ENCODE measurements at places on chromosomes 16 and 17.

DNA sequence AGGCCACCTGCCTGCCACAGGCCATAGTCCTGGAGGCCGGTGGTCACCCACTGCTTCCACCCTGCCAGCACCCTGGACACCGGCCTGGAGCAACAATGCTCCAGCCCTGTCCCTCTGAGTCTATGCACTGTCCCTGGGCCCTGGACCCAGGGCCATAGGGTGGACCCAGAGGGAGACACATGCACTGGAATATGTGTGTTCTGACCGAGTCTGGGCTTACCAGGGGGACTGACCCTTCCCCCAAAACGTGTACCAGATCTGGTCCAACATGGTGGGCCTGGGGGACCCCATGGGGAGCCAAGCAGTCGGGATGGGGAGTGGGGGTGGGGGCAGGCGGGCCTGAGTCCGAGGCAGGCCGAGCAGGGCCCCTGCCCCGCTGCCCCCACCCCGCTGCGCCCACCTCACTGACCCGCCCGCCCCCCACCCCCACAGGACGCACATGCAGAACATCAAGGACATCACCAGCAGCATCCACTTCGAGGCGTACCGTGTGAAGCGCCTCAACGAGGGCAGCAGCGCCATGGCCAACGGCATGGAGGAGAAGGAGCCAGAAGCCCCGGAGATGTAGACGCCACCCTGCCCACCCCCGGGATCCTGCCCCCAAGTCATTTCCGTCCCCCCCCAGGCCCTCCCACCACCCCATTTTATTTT lies 357.4 kb downstream of the SEC14L1 start:
- no peak for DNase-seq

DNA sequence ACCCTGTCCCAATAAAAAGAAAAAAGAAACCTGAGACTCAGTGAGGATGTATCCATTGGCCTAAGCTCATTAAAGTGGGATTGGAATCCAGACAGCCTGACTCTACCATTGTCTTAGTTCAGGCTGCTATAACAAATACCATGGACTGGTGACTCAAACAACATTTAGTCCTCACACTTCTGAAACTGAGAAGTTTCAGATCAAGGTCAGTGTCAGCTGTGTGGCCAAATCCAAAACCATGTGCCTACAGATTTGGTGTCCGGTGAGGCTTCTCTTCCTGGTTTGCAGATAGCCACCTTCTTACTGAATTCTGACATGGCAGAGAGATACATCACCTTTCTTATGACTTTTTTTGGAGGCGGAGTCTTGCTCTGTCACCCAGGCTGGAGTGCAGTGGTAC lies 53.3 kb upstream of the KDM8 start:
- no peak for DNase-seq

GRCh38 chr17:20612635-20613034 lies 33.1 kb downstream of the CDRT15L2 start:
- no peak for DNase-seq

DNA sequence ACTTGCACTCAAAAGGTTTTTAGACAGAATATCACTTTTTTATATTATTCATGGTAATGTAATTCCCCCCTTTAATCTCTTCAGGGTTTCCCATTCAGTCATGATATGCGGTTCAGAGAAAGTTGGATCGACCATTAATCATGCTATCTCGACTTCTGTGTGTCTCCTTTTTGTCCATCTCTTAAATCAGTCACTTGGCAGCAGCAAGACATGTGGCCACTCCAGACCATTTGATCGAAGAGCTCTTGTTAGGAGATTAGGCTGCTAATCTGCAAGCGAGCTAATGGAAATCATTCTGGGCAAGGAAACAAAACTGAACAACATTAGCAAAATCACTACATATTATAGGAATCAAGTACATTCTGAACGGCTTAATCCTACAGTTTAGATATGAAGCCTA lies 449.9 kb downstream of the WWOX start:
- DNase-seq, result no peak

GRCh38 chr16:84137287-84137686 lies 7.7 kb downstream of the HSDL1 start:
- no peak for DNase-seq

GRCh38 chr16:46853713-46854443 lies 22.9 kb upstream of the C16orf87 start:
- no peak for DNase-seq

- DNase-seq, result no peak
Measured at GRCh38 chr17:12099412-12099811, 78.7 kb downstream of the MAP2K4 start.

DNA sequence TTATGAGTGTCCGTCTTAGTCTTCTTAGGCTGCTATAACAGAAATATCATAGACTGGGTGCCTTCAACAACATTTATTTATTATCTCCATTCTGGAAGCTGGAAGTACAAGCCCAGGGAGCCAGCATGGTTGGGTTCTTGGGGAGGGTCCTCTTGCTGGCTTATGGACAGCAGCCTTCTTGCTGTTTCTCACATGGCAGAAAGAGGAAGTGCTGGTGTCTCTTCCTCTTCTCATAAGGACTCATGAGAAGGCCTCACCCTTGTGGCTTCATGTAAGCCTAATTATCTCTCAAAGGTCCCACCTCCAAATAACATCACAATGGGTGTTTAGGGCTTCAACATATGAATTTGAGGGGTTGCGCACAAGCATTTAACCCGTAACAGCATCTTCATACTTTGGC lies 207.0 kb upstream of the COX10 start:
- no peak for DNase-seq

DNA sequence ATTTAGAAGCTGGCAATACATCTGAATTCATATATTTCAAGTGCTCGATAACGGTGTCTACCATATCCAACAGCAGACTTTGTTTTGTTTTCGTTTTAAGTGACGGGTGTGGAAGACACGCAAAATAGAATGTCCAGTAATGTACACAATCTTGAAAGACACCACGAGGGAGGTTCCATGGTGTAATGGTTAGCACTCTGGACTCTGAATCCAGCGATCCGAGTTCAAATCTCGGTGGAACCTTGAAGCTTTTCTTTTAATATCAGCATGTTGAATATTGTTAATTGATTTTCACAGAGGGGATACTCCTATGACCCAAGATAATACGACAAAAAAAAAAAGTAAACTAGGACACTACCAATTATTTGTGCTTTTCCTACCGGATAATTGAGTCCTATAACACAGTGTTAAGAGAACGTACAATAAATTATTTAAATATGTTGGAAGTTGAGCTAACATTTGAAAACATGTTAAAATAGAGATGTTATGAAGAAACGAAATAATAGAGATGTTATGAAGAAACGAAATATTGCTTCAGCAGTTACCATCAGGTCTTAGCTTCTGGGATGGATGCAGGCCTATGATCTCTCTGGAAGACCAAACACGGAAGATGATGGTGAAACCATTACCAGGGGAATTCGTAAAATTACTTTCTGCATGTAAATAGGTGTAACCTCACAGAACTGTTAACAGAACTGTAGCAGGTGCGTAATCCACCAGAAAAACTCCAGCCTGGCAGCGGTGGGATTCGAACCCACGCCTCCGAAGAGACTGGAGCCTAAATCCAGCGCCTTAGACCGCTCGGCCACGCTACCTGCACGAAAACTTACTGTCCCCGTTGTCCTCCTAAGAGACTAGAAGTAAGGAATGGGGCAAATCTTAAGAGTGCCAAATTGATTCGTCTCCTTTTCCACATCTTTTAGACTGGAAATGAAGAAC lies 1.5 kb upstream of the ALOXE3 start:
- DNase-seq, result no peak

- DNase-seq, result no peak
Measured at GRCh38 chr17:39365872-39366271, 35.6 kb downstream of the FBXL20 start.

- no peak for DNase-seq
Measured at GRCh38 chr17:79168486-79169055, 93.9 kb downstream of the ENGASE start.

- DNase-seq, result no peak
Measured at GRCh38 chr17:915538-916201, 63.9 kb downstream of the NXN start.

- DNase-seq, result no peak
Measured at GRCh38 chr16:3836641-3837040, 43.9 kb downstream of the CREBBP start.

DNA sequence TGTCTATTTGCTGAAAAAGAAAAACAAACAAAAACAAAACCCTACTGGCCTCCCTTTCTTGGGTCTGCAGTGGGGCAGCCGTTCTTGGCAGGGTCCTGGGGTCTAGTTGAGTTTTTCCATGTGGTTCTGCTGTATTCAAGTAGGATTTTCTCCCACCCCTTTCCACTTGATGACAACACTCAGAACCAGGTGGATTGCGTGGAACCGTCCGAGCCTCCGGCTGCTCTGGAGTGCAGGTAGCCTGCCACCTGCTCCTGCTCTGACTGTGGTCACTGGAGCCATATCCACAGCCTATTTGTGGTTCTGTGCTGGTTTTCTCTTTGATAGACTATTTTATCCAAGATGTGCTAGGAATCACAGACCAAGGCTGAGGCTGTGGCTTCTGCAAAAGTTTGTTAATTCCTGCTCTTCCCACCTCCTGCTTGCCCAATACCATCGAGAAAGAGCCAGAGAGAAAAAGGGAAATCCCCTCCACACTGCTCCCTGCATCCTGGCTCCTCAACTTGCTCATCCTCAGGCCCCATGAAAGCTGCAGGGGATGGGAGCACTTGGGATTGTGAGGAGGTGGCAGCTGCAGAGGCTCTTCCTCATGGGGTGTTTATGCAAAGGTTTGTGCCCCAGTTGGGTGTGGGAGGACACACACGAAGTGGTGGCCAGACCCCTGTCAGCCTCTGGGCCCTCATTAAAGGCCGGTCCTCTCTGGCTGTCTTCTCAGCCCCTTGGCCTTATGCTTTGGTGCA lies 377.8 kb upstream of the TNRC6C start:
- DNase-seq, result no peak

DNA sequence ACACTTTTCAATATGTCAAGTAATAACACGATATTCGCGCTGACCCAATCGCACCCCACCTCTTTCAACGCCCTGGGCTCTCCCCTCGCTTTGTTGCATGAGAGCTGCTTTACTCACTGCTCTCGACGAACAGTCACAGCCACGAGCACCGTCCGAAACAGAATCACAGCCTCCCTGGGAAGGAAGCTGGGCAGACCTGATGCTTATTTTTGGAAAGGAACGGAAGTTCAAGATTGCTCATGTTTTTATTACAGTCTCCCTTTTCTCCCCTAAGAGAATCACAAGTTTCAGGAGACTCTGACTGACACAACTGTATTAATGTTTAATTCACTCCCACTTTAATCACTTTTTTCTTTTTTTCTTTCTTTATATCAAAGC lies 67.8 kb downstream of the ANKRD11 start:
- DNase-seq, result no peak

GRCh38 chr17:67509390-67510287 lies 132.6 kb downstream of the PITPNC1 start:
- no peak for DNase-seq

DNA sequence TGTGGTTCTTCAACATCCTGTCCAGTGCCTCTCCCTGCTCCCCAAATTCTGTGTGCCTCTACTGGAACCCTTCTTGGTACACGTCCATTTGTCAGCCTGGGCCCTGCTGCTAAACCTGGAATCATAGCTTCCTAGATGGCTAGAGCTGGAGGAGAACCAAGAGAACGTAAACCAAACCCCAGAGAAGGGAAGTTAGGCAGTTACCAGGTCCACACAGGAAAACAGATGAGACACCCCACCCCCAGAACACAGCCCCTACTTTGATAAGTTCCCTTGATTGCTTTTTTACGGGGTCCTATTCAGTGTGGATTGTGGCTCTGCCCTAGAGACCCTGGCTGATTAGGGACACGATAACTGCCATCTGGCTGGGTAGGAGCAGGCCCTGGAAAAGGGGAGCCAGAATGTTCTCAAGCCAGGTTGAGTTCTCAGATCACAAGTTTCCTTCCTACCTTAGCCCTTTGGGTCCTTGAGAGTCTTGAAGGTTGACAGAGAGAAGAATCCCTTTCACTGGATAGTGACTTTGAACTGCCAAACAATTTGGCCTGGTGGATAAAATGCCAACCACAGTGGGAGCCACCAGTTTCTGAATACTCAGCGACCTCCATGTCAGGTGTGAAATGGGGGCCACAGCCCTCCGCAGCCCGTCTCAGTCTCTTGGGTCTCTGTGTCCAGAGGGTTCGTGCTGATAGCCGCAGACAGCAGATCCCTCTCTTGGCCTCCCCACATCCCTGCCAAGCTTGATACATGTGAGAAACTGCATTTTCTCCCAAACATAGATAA lies 7.9 kb downstream of the TBX4 start:
- DNase-seq, result no peak

DNA sequence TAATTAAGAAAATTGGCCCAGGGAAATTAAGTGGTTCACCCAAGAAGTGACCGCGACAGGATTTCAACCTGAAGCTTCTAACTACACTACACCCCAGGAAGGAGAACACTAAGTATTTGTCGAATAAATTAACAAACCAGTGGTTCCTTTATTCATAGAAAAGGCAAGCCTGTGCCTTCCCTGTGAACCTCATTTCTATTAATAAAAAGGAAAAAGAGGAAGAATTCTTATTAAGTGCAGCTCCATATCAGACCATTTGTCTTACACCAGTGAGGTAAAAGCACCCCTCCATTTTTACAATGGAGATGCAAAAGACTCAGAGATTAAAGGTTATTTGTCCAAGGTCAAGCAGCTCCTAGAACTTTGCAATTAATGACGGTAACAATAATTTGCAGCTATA lies 1.7 kb downstream of the COPS3 start:
- DNase-seq, result no peak

DNA sequence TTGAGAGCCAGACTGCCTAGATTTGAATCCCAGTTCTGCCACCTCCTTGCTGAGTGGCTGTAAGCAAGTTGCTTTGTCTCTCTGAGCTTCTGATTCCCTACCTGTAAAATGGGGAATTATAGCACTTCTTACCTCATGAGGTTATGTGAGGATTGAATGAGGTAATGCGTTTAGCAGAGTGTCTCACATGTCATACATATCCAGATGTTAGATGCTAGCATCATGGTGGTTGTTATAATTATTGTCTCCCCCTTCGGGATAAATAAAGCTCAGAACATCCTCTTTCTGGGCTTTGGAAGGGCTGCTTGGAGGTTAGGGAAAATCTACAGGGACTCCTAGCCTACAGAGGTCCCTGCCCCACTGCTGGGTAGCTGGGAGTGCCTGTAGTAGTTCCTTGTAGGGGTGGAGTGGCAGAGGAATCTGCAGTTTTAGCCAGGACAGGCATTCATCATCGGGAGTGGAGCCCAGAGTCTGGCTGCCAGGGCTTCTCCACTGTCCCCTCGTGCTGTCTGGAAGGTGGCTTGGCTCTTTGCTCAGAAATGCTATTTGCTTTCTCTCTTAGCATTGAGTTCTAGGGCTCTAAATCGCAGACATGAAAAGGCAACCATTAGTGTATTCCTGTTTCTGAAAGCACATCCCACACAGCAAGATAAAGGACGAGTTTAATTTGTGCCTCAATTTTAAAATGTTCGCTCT lies 137.9 kb upstream of the CACNG3 start:
- no peak for DNase-seq

Data from cortex of kidney (tissue), 1 donor.